ENCODE measurements at places on chromosomes 11 and 22. TPM values are rescaled to one million over a fixed set of nuclear protein-coding genes. Genes with fewer than 3 reads are reported as not detected.

OR8K5 gene
- not detected for total RNA-seq

SCGB2A2 gene
- not detected for total RNA-seq

UBASH3B gene
- 21.5 TPM for total RNA-seq

UPK3A gene
- not detected for total RNA-seq

ELF5 gene
- total RNA-seq, result not detected

SLC15A3 gene
- total RNA-seq, result 5.6 TPM

TMEM109 gene
- total RNA-seq, result 104 TPM

C1QTNF4 gene
- 0.10 TPM for total RNA-seq

MRGPRX4 gene
- not detected for total RNA-seq

OR6T1 gene
- total RNA-seq, result not detected

OR9G4 gene
- total RNA-seq, result not detected

RIC3 gene
- total RNA-seq, result not detected

GP1BB gene
- 2.3 TPM for total RNA-seq

KDM4D gene
- 1.3 TPM for total RNA-seq

CNIH2 gene
- not detected for total RNA-seq

ZNF74 gene
- total RNA-seq, result 16.7 TPM

CHORDC1 gene
- 20.3 TPM for total RNA-seq

SCUBE1 gene
- total RNA-seq, result 0.98 TPM

FREY1 gene
- 2.6 TPM for total RNA-seq

NPTXR gene
- total RNA-seq, result 0.38 TPM

KRTAP5-7 gene
- total RNA-seq, result not detected

SPON1 gene
- under 0.01 TPM for total RNA-seq

XKR3 gene
- not detected for total RNA-seq

EMID1 gene
- under 0.01 TPM for total RNA-seq

C11orf97 gene
- total RNA-seq, result not detected

RGL4 gene
- not detected for total RNA-seq

C22orf31 gene
- total RNA-seq, result not detected

ANO5 gene
- total RNA-seq, result 0.38 TPM

APOA1 gene
- total RNA-seq, result not detected

PDE3B gene
- 0.29 TPM for total RNA-seq

OR52H1 gene
- total RNA-seq, result 0.65 TPM

OR5D13 gene
- total RNA-seq, result not detected

CADM1 gene
- total RNA-seq, result 0.33 TPM

CRYBB3 gene
- total RNA-seq, result not detected

FAM111B gene
- total RNA-seq, result 9.1 TPM

CNTF gene
- total RNA-seq, result 2.9 TPM

GNG3 gene
- not detected for total RNA-seq

CEND1 gene
- total RNA-seq, result 0.10 TPM

IGSF22 gene
- total RNA-seq, result not detected

OR10A4 gene
- total RNA-seq, result not detected

ACTN3 gene
- total RNA-seq, result 0.19 TPM

GDPD4 gene
- total RNA-seq, result not detected

GAS2L1 gene
- total RNA-seq, result 27.2 TPM

GAB4 gene
- not detected for total RNA-seq

GALNT18 gene
- 27.3 TPM for total RNA-seq

C2CD3 gene
- 22.9 TPM for total RNA-seq

CCDC117 gene
- 19.9 TPM for total RNA-seq

ARVCF gene
- total RNA-seq, result 95.7 TPM

OR2AT4 gene
- total RNA-seq, result not detected

SYTL2 gene
- 1.6 TPM for total RNA-seq

ST14 gene
- not detected for total RNA-seq

GRAP2 gene
- total RNA-seq, result not detected

All from vein endothelial cell (primary cell).